Hepatocyte (in vitro differentiated cells): ENCODE measurements at places on chromosomes 6 and 20.

DNA sequence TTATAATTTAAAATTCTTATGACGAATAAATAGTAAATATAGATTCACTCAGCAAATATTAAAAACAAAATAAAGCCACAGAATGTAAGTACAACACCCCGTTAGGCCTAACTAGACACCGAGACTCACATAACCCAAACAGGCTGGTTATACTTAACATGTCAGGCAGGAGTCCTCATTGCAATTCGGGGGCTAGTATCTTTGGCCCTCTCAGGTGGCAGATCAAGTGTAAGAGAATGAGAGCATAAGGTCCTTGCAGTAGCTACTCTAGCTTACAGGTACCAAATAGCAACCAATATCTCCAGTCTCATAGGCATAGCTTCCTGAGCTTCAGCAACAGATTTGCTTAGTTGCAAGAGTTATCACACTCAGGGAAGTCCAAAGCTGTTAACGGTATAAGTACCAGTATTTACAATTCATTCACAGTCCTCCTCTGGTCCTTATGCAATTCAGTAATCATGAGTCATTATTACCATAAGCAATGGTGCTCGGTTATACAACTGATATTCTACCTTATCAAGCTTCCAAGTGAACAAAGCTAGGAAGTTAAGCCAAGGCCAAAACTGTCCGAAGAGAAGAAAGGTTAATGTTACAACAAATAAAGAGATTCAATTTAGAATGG is 20.1 kb downstream of the REV3L start:
- DNase-seq, result peak; percentile 47

DNA sequence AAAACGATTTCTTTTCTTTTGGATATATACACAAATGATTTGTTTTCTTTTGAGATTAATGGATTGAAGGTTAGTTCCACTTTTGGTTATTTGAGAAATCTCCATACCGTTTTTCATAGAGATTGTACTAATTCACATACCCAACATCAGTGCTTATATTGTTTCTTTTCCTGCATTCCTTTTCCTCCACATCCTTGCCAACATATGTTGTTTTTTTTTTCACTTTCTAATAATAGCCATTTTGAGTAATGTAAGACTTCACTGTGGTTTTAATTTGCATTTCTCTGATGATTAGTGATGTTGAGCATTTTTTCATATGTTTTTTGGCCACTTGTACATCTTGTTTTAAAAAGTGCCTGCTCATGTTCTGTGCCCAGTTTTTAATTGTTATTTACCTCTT is 846.4 kb upstream of the EYS start:
- no peak for DNase-seq

GRCh38 chr6:90295854-90296340 is 746 bp downstream of the BACH2 start:
- DNase-seq, result peak; percentile 80

DNA sequence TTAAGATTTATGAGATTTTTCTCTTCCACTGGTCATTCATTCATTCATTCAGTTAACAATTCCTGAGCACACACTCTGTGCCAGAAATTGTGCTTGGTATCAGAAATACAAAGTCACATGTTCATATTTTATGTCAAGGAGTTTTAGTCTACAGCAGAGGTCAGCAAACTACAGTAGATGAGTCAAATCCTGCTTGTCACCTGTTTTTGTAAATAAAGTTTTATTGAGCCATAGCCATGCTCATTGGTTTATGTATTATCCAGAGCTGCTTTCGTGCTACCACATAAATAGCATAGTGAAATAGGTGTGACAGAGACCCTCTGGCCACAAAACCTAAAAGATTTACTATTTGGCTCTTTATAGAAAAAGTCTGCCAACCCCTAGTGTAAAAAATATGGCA is 46.8 kb downstream of the THEMIS start:
- DNase-seq, result no peak

GRCh38 chr6:72683797-72684196 is 61.9 kb downstream of the KCNQ5 start:
- DNase-seq, result no peak

- DNase-seq, result no peak
Observed at GRCh38 chr6:19416811-19417210, 420.4 kb upstream of the ID4 start.

- DNase-seq, result no peak
Observed at GRCh38 chr6:143619824-143620401, 57.9 kb upstream of the PHACTR2 start.
